AG09319 (cell line): ENCODE measurements at places on chromosomes 11 and 22.

DNA sequence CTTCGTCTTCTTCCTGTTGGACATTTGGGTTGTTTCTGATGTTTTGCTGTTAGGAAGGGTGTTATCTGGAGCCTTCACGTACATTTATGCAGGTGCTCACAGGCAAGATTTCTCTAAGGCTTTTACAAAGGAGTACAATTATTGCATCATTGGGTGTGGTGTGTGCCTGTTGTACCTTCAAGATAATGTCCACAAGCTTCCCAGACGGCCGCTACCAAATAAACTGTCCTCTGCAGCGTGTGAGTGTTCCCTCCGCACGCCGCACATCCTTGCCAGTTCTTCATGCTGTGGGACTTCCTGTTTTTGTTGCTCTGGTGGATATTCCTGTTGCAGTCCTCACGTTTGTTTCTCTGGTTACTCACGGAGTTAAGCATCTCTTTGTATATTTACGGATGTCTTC is 133.3 kb downstream of the TBC1D22A start:
- DNase-seq = no peak

- DNase-seq = no peak
These were observed 1.4 kb upstream of the MTA2 start for GRCh38 chr11:62603072-62603408.

DNA sequence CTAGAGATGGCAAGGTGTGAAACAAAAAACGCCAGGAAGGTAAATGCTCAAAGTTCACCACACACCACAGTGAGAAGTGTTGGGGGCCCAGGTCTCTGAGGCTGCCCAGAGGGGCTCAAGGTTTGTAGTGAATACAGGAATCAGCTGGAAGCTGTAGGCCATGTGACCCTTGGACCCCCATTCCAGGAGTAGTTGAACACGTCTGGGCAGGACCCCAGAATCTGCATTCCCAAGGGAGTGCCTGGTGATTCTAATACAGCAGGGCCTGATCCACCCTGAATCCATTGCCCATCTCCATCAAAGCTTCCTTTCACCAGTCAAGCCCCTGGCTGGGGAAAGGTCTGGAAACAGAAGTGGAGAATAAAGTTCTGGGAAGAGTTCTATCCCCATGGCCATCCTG is 70.8 kb upstream of the B3GAT1 start:
- DNase-seq = no peak

- no peak for DNase-seq
These were observed 517.7 kb downstream of the ETS1 start for GRCh38 chr11:128069665-128070064.

DNA sequence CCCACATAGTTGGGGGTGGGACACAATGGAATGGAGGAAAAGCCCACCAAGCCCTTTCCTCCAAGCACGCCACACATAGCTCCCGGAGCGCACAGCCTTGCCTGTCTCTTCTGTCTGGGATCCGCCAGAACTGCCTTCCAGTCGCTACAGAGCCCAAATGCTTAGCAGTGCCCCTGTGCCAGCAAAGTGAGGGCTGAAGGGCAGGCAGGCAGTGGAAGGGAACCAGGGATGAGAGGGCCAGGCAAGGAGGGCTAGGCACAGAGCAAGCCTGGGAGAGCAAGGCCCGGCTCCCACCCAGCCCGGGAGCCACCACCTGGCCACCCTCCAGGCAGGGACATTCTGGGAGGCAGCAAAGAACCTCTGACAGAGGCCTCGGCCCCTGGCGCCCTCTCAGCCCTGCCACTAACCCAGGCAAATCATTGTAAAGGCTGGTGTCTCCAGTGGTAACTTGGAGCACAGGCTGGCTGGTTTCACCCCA is 32.5 kb downstream of the PPP2R1B start:
- no peak for DNase-seq

DNA sequence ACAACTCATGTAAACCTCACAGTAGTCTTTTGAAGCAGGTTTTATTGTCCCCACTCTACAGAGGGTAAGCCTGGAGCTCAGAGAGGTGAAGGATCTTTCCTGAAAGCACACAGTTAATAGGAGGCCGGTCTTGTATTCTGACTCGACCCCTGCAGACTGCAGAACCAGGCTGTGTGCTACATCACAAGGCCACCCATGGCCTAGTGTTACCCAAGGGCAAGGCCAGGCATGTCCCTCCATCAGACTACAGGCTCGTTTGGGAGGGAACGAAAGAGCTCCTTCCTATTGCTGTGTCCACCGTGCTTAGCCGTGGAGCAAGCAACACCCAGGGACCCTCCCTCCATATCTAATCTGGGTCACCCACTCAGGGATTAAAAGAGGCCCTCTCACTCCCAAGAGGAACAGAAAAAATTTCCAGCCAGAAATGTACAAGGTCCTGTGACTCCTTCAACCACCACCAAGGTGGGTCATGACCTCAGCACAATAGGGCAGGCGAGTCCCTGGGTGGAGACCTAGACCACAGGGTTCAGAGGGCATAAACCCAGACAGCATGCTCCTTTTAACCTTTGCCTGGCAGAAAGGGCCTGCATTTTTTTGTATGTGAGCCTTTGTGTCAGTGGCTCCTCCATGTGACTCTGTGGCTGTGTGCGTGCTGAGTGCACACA is 6.3 kb upstream of the SMIM35 start:
- DNase-seq = no peak

DNA sequence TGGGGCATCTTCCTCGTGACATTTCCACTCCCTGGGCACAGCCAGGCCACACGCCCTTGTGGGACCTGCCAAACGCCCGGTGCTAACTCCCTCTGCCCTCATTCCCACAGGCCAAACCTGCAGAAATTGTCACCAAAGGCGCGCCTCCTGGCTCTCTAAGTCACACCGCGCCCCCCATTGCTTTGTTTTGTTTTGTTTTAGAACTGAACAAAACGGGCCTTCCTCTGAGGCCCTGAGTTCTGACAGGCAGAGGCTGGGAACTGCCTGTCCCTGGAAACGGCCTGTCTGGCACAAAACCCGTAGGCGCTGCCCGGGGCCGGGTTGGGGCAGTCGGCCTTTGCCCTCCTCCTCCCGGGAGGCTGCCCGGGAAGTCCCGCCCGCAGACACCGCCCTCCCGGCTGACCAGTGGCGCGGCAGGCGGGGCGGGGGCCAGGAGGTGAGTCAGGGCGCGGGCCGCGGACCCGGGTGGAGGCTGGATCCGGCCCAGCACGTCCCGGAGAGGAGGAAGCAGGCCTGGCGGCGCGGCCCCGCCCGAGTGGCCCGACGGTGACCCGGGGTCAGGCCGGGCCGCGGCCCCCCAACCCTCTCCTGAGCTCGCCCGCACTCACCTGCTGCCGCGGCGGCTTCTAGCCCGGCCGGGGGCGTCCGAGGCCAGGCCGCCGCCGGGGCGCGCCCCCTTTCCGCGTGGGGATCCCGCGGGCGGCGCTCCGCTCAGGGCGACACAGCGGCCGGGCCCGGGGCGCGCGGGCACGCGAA is 465 bp downstream of the SUN2 start:
- DNase-seq = peak; percentile 56

GRCh38 chr11:132058211-132058772 is 687.9 kb downstream of the NTM start:
- DNase-seq = no peak

DNA sequence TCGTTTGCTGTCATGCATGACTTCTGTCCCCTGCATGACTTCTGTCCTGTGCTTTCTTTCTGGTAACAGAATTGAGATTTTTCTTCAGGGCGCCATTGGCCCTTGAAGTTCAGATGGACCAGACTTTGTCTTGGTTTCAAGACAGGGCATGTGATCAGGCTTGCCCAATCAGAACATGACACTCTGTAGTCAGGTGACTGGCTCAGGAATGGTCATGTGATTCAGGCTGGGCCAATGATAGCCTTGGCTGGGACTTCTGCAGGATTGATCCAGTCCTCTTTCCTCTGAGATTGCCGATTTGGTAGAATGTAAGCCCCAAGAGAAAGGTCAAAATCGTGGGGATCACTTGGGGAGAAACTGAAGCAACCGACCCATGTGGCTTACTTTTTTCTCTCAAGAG is 90.5 kb upstream of the ALX4 start:
- DNase-seq = no peak

DNA sequence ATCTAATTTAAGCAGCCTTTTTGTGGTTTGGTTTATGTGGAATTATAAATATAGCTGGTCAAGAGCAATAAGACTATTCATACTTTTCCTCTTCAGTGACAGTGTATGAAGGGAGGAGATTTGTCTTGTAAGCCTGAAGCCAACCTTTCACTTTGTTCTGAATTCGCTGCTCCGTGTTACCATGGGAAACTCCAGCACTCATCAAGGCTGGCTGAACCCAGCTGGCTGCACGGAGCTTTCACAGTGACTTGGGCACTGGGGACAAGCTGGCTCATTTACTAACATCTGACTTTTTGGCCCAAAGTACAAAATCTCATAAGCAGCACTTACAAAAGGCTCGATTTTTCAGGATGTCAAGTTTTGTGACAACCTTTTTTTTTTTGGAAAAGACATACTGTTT is 120.4 kb upstream of the GRIA4 start:
- no peak for DNase-seq

DNA sequence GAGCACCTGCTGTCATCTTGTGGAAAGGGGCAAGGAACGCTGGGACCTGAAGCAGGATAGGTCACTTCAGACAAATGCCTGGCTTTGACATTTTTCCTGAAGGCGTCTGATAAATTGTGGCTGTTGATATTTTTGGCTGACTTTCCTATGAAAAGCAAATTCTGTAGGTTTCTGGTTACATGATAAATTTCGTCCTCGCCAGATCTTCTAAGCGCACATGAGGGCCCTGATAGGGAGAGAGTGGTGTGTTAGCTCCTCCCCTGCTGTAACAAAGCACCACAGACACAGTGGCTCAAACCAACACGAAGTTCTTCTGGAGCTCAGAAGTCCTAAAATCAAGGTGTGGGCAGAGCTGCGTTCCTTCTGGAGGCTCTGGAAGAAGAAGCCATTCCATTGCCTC is 19.6 kb downstream of the APOL4 start:
- DNase-seq = no peak

DNA sequence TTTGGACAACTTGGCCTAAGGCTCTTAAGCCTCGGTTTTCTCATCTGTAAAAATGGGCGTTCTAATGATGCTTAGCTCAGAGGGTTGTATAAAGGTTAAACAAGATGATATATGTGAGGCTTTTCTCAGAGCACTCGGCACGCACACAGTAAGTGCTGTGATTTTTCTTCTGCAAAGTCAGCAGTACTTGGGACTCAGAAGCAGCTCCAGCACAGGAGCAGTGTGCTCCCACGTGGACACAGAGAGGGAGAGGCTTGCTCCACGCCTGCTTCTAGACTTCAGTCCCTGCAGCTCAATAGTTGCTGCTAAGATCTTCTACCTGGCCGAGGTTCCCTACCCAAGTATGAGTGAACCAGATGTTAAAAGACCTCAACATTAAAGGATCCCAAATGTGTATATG is 39.9 kb upstream of the PHF21A start:
- DNase-seq = no peak

- no peak for DNase-seq
These were observed 73.8 kb upstream of the SHISAL1 start for GRCh38 chr22:44386386-44387035.

GRCh38 chr11:10653946-10654810 is 39.4 kb downstream of the IRAG1 start:
- DNase-seq = no peak

DNA sequence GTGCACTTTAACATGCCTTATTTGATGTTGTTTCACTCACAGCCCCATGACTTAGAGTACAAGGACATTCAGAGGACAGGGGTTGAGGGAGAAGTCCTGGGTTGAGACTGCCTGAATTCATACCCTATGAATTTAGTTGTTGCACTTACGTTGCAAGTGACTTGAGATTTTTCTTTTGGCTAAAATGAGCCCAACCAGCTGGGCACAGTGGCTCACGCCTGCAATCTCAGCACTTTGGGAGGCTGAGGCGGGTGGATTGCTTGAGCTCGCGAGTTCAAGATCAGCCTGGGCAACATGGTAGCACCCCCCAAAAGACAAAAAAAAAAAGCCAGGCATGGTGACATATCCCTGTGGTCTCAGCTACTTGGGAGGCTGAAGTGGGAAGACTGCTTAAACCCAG is 7.3 kb upstream of the GRK3 start:
- DNase-seq = no peak

- no peak for DNase-seq
These were observed 40.4 kb upstream of the ETS1 start for GRCh38 chr11:128627666-128628324.

DNA sequence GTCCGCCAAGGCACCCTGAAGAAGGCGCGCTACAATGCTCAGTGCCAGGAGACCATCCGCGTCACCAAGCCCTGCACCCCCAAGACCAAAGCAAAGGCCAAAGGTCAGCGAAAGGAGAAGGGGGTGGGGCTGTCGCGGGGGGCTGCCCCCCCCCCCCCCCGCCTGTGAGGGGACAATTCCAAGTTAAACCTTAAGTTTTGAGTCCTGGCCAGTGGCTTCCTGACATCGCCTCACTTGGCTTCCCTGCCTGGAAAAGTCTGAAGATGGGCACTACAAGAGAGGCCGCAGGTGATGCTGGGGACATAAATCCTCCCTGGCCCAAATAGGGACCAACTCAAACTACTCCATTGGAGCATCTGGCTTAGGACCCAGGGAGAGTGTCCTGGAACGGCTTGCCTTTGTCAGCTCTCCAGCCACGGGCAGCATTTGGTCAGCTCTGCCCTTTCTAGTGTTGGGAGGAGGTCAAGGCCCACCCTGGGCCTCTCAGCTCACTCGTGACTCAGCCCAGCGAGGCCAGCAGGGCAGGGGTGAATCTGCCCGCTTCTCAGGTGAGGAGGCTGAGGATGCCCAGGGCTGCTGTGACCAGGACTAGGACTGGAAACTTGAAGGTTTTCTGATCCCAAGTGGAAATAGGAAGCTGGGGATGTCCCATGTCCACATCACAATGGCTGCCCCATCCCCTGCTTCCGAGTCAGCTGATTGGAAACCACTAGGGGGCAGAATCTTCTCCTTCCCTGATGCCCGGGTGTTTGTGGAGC is 1.4 kb downstream of the MDK start:
- no peak for DNase-seq

DNA sequence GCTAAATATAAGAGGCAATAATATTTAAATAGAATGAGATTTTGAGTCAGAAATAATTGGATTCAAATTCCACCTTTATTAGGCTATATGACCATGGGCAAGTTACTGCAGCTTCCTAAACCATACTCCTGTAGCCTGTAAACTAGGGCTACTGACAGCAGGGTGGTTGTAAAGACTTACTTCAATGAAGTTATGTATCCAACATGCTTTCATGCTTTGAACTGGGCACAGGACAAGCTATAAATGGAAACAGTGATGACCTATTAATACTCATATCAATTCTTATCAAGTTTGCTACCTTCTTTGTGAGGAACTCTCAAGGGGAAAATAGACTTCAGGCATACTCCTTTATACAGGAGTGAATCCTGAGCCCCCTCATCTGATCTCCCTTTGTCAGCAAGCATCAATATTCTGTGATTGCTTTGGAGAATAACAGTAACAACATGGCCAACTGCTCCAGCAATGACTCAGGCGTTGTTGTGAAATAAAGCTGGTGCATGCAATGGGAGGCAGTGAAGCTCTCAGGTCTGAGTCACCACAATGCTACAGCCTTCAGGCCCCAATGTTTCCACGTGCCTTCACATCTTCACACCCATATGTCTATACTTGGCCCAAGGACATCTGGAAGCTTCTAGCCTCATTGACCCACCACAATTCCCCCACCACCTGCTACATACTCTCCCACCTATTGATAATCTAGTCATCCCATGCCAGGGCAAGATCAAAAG is 102.5 kb downstream of the KCNA4 start:
- no peak for DNase-seq

- no peak for DNase-seq
These were observed 4.1 kb downstream of the PANX2 start for GRCh38 chr22:50174382-50175190.
